Panc1 (cell line): ENCODE measurements at places on chromosomes 6 and 20. TPM values are rescaled to one million over a fixed set of nuclear protein-coding genes. Genes with fewer than 3 reads are reported as not detected.

The TCP11 gene
- not detected for total RNA-seq

GRCh38 chr20:45008521-45009049, 42.3 kb downstream of the STK4 start:
- H3K27me3 ChIP-seq = no peaks in the 10 kb centered on the region
- H3K4me1 ChIP-seq = no peaks in the 10 kb centered on the region
- no peak overlapping the region for H3K27ac ChIP-seq
- no peak for DNase-seq
- peaks cover 4% of the 10 kb centered on the region; the same call in 1 of the 2 replicates for H3K36me3 ChIP-seq
- H3K4me3 ChIP-seq = no peak overlapping the region

- no peak overlapping the region for H3K4me3 ChIP-seq
- no peaks in the 10 kb centered on the region for H3K27me3 ChIP-seq
- no peak for DNase-seq
- peaks cover 7% of the 10 kb centered on the region; the same call in 1 of the 2 replicates for H3K4me1 ChIP-seq
- no peak overlapping the region for H3K27ac ChIP-seq
- no peaks in the 10 kb centered on the region for H3K36me3 ChIP-seq
Observed at GRCh38 chr6:156801712-156802111, 24.5 kb downstream of the ARID1B start.

- no peak overlapping the region for H3K4me3 ChIP-seq
- DNase-seq = no peak
- H3K4me1 ChIP-seq = no peaks in the 10 kb centered on the region
- no peaks in the 10 kb centered on the region for H3K27me3 ChIP-seq
- no peak overlapping the region for H3K27ac ChIP-seq
- H3K36me3 ChIP-seq = no peaks in the 10 kb centered on the region
Observed at GRCh38 chr6:43983191-43983590, 144.1 kb downstream of the MRPL14 start.

- H3K4me3 ChIP-seq = no peak overlapping the region
- no peaks in the 10 kb centered on the region for H3K4me1 ChIP-seq
- H3K27ac ChIP-seq = no peak overlapping the region
- no peak for DNase-seq
- H3K36me3 ChIP-seq = no peaks in the 10 kb centered on the region
Observed at GRCh38 chr6:104400844-104401243, 458.9 kb downstream of the HACE1 start.

DNA sequence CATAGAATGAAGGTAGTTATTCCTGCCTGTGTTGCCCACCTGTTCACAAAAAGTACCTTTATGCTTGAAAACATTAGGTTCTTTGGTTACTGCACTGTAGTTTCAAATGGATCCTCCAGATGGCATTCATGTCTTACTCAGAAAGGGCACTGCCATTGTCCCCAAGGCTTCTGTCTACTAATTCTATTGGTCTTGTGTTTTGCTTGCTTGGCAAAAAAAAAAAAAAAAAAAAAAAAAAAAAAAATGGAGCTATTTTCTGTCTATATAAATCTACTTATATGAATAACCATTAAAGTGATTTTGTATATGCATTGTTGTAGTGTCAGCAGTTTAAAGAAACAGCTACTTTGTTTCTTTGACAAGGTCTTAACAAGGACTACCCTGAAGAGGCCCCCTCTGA, 12.7 kb upstream of the EFHC1 start:
- no peak overlapping the region for H3K27ac ChIP-seq
- H3K4me3 ChIP-seq = no peak overlapping the region
